Osteoblast (primary cell): ENCODE measurements at places on chromosomes 12 and 14. TPM values are rescaled to one million over a fixed set of nuclear protein-coding genes. Genes with fewer than 3 reads are reported as not detected.

GRCh38 chr12:48978741-48979601 is 849 bp downstream of the WNT1 start:
- H3K36me3 ChIP-seq = no peaks in the 10 kb centered on the region
- peak overlapping the region; percentile 45 for H3K4me3 ChIP-seq
- H3K27me3 ChIP-seq = peaks cover 56% of the 10 kb centered on the region
- H3K4me1 ChIP-seq = peaks cover 28% of the 10 kb centered on the region

DNA sequence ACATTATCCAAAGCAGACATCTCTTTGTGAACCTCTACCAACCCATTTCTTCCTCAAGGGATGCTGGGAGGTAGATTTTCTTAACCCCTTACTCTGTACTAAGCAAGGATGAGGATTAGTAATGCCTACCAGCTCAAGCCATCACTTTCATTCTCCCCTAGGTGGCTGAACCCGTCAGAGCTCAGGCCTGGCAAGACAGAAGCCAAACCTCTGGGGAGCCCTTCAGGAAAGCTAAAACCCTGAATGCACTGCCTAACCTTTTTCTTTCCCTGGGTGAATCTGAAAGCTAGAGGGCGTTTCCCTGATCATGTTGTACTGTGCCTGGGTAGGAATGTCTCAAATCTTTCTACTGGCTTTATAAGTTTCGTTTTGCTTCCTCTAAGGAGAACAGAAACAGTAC is 617.3 kb downstream of the RPL10L start:
- no peak overlapping the region for H3K4me3 ChIP-seq
- H3K27me3 ChIP-seq = no peaks in the 10 kb centered on the region
- no peak overlapping the region for H3K27ac ChIP-seq
- no peaks in the 10 kb centered on the region for H3K4me1 ChIP-seq
- H3K36me3 ChIP-seq = no peaks in the 10 kb centered on the region

DNA sequence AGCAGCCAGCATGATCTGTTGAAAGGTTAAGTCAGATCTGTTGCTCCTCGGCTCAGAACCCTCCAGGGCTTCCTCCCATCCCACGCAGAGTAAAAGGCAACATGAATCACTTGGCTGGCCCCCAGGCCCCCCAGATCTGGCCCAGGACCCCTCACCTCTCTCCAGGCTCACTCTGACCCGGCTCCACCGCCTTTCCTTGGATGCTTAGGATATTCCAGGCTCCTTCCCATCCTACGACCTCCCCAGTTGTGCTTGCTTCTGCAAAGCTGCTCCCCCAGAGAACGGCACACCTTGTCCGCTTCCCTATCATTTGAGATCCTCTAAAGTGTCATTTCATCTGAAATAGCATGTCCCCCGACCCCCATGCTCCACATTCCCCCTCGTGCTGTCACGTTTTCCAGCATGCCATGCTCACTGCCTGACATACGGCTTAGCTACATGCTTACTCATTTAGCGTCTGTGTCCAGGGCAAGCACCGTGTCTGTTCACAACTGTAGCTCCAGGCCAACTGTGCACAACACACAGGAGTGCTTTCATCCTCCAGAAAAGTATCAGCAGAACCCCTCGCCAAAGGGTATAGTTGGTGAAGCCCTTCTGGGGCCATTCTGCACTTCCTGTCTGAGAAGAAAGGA is 33.6 kb upstream of the BDKRB2 start:
- no peaks in the 10 kb centered on the region for H3K27me3 ChIP-seq
- H3K27ac ChIP-seq = no peak overlapping the region
- no peak for DNase-seq
- no peak overlapping the region for H3K4me3 ChIP-seq
- H3K36me3 ChIP-seq = no peaks in the 10 kb centered on the region

Gene APEX1
- 66.0 and 74.9 TPM in 2 replicates for total RNA-seq

Gene TTC9
- 0.29 and 0.36 TPM in 2 replicates for total RNA-seq

Gene SLCO1B1
- not detected in 2 replicates for total RNA-seq

Gene AKAP6
- 0.29 and 2.2 TPM in 2 replicates for total RNA-seq

Gene CLEC9A
- total RNA-seq = not detected in 2 replicates

Gene KLRK1
- total RNA-seq = under 0.01 TPM in 1 of 2 replicates, not detected in the other
